ENCODE measurements at places on chromosomes 3 and 15.

- DNase-seq = no peak
Observed at GRCh38 chr15:98421419-98422129, 226.8 kb upstream of the IGF1R start.

DNA sequence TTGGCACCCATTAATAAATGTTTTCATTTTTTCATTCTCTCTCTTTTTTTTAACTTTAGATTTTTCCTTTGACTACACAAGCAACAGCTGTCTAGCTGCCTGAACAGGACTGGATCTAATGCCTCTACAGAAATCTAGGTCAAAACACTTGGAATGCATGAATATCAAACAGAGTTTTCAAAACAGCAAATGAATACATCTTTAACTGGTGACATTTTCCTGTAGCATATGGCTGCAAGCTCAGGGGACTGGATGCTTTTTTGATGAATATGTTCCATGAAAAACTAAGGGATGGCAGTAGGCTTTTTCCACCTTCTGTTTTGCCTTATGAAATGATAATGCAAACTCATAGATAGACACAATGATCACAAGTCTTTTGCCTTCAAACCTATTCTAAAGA lies 661.7 kb downstream of the MCTP2 start:
- DNase-seq = no peak

- DNase-seq = no peak
Observed at GRCh38 chr15:75145027-75145841, 56.4 kb upstream of the C15orf39 start.

DNA sequence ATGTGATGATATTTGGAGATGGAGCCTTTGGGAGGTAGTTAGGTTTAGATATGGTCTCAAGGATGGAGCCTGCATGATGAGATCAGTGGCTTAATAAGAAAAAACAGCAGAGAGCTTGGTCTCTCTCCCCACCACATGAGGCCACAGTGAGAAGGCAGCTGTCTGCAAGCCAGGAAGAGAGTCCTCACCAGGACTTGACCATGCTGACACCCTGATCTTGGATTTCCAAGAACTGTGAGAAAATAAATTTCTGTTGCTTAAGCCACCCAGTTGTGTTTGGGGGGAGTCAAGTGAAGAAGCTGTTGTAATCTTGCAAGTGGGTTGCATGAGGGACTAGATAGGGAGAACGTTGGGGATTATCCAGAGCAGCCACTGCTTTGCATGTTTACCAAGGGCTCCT lies 62.3 kb upstream of the TNFAIP8L3 start:
- no peak for DNase-seq

DNA sequence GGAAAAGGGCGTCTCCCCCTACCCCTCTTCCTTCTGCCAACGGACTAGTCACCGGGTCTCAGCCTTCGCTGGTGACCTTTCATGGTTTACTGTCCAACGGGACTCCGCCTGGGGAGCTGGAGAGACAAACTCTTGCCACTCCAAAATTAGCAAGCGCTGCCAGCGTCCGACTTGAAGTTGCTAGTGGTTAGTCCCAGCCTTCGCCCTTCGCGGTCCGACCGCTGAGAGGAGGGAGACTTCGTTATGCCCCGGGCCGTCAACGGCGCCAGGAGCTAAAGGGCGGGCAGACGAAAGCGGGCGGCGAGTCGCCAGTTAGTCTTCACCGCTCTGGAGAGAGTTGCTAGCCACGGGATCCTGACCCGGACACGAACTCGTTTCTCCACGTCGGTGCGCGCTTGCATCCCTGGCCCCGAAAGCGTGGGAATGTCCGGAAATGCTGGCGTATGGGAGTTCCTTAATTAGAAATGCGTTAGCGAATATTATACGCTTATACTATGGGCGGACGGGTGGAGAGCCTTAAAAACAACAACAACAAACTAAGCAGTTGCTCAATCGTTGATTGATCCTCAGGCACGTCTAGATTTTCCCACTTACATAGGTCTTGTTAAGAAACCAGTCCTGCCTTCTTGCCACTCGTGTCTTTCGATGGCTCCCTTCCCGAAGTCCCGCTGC lies 716 bp downstream of the SMC4 start:
- DNase-seq = no peak

DNA sequence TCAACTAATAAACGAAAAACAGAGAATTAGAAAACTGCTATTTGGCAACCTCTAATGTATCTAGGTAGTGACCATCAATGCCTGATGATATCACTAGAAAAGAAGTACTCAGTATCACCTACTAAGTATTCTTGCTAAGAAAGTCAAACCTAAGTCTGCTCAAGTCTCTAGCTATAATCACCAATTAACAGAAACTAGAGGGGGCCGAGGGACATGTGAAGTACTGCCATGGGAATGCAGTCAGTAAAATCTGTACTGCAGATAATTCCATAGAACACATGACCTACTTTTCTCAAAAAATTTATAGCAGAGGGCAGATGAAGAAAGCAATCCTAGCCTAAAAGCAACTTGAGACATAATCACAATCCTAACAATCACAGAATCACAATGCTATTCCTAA lies 51.4 kb downstream of the CPEB1 start:
- DNase-seq = no peak
